ENCODE measurements at places on chromosomes 16 and 17.

GRCh38 chr17:16106161-16106891 lies 106.7 kb downstream of the TTC19 start:
- DNase-seq, result no peak

DNA sequence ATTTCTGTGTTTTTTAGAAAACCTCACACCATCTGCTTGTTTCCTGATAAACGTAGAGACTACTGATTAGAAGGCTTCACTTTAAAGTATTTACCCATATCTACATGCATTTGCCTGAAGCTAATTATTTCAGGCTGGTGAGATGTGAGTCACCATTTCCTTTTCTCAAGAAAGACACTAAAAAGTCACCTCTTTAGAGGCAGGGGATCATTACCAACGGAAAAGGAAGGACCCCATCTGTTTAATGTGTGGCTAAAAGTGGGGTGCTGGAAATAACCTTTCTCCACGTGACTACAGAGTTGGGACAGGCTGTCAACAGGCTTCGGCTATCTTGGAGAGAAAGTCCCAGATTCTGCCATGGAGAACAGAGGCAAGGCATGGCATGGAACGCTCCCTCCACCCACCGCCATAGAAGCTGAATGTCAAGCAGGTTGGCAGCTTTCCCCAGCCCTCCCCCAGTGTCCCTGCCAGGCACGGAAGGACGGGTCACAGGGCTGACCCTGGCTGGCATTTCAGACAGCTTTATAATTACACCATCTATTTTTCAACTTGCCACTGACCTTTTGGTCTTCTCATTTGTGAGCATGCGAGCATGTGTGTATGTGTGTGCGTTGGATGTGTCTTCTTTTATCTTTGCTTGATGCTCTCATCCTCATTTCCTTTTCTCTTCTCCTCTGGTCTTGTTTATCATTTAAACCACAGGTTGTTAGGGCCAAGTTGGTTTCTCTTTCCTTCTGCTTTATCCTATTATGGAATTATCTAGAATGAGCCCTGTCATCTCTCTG lies 157.0 kb downstream of the CPPED1 start:
- DNase-seq, result no peak

DNA sequence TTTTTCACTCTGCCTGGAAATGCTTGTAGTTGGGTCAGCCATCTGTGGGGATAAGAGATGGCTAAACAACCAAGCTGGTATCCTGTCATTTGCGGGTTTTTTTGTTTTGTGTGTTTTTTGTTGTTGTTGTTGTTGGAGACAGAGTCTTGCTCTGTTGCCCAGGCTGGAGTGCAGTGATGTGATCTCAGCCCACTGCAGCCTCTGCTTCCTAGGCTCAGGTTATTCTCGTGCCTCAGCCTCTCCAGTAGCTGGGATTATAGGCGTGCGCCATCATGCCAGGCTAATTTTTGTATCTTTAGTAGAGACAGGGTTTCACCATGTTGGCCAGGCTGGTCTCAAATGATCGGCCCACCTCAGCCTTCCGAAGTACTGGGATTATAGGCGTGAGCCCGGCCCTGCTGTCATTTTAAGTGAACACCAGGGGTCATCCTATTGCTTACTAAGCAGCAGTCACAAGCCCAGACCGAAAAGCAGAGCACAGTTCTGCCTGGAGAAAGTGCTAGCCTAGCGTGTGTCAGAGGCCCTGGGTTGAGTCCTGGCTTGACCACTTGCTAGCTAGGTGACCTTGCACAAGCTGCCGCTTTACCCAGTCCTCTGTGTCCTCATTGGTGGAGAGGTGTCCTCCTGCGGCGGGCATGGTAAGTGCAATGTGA lies 4.6 kb downstream of the SMCR8 start:
- no peak for DNase-seq

- DNase-seq, result no peak
Measured at GRCh38 chr16:4979736-4980660, 21.9 kb downstream of the SEC14L5 start.

- no peak for DNase-seq
Measured at GRCh38 chr16:19287241-19287640, 1.7 kb downstream of the CLEC19A start.

- DNase-seq, result no peak
Measured at GRCh38 chr16:62676306-62676705, 640.1 kb upstream of the CDH8 start.

- DNase-seq, result no peak
Measured at GRCh38 chr17:10875984-10876555, 38.2 kb upstream of the PIRT start.

DNA sequence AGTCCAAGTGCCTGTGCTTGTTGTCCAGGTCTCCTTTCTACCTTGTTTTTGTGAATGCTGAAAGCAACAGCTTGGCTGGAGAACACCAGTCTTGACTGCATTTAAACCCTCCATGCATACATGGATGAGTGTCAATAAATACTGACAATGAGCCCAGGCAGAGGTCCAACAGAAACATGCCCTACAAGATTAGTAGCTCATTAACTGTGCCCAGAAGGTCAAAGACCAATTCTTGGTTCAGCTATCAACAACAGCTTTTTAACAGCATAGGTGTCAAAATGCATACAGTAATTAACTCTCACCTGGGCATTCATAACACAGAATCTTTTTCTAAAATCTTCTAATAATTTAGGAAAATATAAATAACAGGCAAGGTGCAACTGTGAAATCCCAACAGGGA lies 63.2 kb downstream of the N4BP1 start:
- no peak for DNase-seq

All from stimulated activated CD8-positive, alpha-beta memory T cell treated with anti-CD3 and anti-CD28 coated beads, Interleukin-2, amount 100 ng/mL, for 1 hour (primary cell).